ENCODE measurements at places on chromosomes 7 and 10.
A peak's percentile ranks its signal among the peaks of the same experiment; 100 is the strongest.

- DNase-seq: no peak
These were observed 22.2 kb downstream of the MKX start for GRCh38 chr10:27723436-27723835.

DNA sequence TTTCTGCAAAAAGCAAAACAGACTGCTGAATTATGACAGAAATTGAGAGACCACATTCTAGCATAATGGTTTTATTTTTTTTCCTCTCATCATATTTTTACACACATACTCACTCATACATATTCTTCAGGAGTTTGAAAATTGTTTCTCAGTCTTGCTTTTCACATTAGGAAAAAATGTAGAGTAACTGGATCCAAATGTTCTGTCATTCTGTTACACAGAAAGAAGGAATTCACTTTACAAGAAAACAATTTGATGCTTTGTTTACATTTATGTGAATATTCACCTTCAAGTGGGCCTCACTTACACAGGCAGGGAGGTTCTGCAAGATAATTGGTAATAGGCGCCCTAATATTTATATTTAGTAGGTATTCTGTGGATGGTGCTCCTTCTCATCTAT, 82.0 kb downstream of the ARL4A start:
- peak; percentile 11 for DNase-seq

GRCh38 chr10:7756360-7756992, 31.3 kb downstream of the KIN start:
- no peak for DNase-seq

DNA sequence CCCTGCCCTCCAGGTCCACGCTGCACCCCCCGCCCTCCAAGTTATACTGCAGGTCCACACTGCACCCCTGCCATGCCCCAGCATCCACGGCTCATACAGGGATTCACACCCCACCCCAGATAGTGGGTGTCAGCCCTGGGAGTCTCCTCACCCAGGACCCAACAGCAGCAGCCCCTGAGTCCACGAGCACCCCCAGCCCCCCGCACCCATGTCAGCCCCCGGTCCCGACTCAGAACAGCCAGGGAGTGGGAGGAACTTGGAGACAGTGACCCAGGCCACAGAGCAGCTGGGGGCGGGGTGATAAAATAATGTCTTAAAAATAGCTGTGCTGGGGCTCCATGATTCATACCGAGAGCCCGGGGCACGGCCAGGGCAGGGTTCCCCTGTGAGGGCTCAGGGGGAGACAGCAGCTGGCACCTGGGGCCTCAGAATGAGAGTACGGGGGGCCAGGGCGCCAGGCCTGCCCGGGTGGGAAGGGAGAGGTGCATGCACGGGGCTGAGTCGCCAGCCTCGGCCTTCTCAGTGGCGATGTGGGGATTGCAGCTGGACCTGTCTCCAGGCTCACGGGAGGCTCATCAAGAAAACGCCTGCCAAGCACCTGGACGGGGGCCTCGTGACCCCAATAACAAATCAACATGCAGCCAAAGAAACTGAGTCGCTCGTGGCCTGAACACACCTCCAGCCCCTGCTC, 29.8 kb downstream of the ADAP1 start:
- no peak for DNase-seq

GRCh38 chr7:17654940-17655339, 285.4 kb downstream of the SNX13 start:
- DNase-seq: no peak

GRCh38 chr10:106566873-106567272, 597.6 kb downstream of the SORCS1 start:
- no peak for DNase-seq

GRCh38 chr10:106863549-106863948, 301.0 kb downstream of the SORCS1 start:
- no peak for DNase-seq

DNA sequence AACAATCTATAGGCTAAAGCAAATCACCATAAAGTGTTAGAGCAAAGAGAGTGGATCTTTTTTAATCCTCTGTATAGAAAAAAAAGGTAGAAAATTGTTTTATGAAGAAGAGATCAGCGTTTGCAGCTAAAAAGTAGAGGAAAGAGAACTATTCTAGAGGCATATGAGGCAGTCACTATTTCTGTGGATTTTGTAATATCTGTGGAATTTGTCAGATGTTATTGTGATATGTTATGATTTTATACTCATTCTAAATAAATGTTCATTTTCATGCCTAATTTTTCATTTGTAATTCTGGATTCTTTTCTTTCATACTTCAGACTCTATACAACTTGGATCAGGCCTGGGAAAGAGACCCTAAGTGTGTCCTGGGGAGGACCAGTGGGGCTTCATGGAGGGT, 295.0 kb upstream of the LYZL1 start:
- DNase-seq: no peak

GRCh38 chr10:6176691-6177231, 26.0 kb upstream of the PFKFB3 start:
- no peak for DNase-seq

DNA sequence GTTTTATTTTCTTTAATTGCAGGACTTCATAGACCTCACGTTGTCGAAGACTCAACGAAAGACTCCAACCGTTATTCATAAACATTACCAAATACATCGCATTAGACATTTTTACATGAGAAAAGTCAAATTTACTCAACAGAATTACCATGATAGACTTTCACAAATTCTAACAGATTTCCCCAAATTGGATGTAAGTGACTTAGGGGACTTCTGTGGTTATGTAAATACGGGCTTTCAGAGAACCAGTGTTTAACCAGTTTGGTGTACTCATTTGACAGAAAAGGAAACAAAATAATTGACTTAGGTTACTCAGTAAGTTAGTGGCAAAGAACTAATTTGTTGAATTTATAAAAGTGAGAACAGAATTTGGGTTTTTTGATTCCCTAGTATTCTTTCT, 4.2 kb downstream of the GTPBP4 start:
- no peak for DNase-seq

DNA sequence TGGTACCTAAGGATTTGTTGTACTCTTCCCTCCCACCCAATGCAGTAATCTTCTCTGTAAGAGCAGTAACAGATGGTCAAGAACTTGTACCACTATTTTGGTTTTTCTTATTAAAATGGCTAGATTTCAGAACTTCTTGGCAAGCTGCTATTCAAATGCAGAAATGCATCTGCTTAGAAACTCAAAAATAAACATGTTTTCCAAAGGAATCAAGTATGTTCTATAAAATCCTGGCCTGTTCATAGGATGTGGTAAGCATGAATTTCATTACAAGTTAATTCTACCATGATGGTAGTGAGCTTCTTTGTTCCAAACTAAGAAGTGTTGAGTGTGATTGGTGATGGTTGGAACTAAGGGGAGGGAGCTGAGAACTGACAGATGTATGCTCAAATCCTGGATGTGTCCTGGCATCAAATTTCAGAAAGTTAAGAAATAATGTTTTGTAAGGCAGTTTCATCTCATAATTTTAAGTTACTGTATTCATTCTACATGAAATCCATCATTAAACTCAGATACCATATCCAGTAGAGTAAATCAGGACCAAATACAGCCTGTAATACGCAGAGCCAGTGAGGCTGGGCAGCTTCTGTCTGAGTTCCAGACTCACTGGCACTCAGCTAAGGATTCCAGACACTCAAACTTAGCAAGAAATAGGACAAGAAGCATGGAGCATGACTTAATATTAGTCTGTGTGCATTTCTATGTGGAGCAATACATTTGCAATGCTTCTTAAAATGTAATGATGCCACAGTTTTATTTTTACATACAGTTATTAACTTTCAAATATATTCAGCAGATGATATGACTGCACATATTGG, 119.6 kb downstream of the TES start:
- DNase-seq: no peak

DNA sequence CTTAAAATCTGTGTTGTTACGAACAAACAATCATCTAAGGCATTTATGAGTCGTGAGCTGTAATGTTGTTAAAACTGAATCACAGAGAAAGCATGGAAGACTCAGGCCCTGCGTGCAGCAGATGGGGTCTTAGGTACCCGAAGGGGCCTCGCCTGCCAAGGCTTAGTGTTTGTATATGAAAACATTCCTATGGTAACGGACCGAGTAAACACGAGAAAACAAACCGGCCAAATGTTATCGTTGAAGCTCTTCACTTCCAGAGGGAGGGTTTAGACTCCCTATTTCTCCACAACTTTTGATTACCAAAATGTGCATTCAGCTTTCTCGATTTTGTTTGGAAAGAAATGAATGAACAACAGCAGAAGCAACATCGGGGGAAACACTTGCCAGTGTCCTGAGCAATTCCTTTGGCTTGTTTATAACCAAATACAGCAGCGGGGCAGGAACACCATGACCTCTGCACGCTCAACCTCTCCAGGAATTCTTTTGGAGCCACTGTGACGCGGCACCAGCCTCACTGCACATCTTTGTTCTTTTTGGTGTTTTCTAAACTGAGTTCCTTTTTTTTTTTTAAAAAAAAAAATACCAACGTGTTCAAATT, 121.6 kb upstream of the KLF6 start:
- no peak for DNase-seq

GRCh38 chr7:142620402-142620801, 128.9 kb upstream of the PRSS1 start:
- no peak for DNase-seq

DNA sequence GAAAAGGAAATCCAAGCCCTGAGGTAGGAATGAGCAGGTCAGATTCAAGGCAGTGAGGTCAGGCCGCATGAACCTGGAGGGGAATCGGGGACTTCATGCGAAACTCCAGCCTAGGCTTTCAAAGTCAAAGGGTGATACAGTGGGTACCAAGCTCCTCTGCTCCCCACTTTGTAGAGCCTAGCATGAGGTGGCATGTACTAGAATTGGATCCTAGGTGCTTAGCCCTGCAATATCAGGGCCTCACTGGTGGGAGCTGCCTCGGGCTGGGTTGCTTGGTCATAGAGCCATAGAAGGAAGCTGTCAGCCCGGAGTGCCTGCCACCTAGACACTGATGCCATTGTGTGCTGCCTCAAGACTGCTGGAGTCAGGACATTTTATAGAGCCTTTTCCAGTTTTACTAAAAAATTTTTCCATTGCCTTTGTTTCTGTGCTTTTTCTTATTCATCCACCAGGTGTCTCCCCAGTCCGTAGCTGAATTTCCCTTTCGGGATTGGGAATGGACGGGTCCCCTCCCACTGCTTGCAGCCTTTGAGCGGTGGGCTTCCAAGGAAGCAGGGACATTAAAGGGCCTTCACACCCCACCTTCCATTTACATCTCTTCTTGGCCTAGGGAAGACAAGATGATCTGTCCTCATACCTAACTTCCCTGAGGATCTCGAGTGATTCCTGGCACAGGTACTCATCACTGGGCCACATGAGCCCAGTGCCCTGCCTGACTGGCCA, 5.5 kb upstream of the LZTS2 start:
- peak; percentile 82 for DNase-seq

GRCh38 chr10:100038561-100039071, 28.9 kb upstream of the DNMBP start:
- DNase-seq: no peak

DNA sequence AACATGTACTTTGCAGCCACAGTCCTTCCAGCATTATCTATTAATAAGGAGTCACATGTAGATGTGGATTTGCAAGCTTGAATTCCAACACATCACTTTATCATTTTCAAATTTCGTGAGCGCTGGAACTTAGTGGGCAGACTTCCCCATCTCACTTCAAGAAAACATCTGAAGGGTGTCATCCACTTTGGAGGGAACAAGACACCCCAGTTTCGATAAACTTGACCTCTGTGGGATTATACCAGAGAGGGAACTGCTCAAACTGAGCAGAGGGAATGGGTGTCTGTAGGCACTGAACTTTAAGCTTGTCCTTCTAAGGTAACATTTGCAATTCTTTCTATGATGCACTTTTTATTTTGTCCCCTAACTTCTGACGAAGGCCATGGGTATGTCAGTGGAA, 27.5 kb downstream of the ADRB1 start:
- DNase-seq: no peak

DNA sequence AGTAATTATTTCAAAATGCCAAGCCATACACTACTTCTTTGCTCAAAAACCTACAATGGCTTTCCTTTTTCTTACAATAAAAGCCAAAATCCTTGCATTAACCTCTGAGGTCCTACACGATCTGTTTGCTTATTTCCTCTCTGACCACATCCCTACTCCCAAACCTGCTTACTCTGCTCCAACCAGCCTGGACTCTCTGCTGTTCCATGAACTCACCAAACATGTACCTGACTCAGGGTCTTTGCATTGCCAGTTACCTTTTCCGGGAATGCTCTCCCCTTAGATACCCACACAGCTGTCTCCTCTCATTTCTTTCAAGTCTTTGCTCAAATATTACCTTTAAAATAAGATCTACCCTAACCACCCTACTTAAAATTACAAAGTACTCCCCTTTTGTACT, 2.3 kb downstream of the ABCB4 start:
- no peak for DNase-seq

- DNase-seq: no peak
These were observed 18.7 kb downstream of the KRIT1 start for GRCh38 chr7:92226981-92227380.

GRCh38 chr7:74284781-74285259, 4.4 kb upstream of the CLIP2 start:
- DNase-seq: no peak

DNA sequence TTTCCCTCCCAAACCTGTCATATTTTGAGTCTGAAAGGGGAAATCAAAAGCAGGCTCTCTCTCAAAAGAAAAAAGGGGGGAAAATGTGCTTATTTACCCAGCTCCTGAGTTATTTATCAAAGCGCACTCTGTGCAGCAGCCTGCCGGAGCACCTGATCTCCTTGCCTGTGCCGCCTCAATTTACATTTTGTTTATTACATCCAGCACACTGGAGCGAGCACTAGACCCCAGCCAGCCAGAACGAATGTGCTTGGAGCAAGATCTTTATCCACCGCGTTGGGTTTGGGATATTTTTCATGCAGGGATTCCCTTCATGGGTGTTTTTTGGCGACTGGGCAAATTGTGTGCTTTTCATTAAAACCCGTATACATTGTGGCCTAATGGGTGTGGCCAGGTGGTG, 161.9 kb upstream of the INSYN2A start:
- no peak for DNase-seq

- DNase-seq: no peak
These were observed 299.9 kb downstream of the GRID1 start for GRCh38 chr10:86066696-86067095.

- DNase-seq: peak; percentile 79
These were observed 78.8 kb downstream of the FAM13C start for GRCh38 chr10:59283456-59284091.

- no peak for DNase-seq
These were observed 74.2 kb upstream of the ZNF716 start for GRCh38 chr7:57375783-57376182.

DNA sequence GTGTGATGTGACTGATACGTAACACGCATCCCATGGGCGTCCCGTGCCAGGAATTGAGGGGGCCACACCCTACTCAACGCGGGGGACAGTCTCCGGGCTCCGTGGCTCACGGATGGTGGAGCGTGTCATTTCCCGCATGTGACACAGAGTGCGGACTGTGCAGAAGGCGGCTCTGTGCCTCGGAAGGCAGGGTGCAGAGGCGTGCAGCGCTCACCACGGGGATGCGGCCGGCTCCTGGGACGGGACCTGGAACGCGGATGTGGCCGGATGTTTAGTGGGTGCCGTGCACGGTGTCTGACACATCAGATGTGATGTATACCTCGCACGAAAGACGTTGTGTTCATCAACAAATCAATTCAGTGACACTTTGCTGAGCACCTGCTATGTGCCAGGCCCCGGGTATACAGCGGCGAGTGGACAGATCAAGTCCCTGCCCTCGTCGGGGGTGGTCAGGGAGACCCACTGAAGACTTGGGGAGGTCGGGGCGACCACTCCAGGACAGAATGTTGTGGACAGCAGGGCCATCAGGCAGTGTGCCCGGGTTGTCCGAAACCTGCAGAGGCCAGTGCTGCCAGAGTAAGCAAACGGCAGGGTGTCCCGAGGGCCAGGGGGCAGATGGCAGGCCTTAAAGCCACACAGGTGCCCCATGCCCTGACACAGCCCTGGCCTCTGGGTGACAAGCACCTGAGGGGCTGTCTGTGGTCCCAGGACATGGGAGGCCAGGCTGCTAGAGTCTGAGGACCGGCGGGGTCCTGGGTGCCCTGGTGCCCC, 38.1 kb downstream of the MICALL2 start:
- no peak for DNase-seq
